ENCODE measurements at places on chromosomes 7 and 10.
A peak's percentile ranks its signal among the peaks of the same experiment; 100 is the strongest.

GRCh38 chr7:120337308-120337907 lies 64.4 kb downstream of the KCND2 start:
- no peak for DNase-seq

GRCh38 chr7:139544645-139545044 lies 21.2 kb downstream of the CLEC2L start:
- DNase-seq = no peak

DNA sequence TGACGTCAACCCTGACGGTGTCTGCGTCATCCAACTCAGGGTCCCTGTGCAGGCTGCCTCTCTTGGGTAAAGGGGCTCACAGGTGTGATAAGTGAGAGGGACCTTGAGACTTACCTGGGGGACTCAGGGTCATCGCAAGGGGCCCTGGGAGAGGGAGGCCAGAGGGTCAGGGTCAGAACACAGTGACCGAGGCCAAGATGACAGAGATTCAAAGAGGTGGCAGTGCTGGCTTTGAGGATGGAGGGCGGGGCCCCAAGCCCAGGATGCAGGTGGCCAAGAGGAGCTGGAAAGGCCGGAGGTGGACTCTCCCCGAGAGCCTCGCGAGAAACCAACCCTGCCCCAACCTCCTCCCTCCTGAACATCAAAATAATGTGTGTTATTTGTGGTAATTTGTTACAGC lies 165.2 kb upstream of the PPP2R2D start:
- DNase-seq = no peak

GRCh38 chr7:98691619-98692018 lies 74.5 kb downstream of the NPTX2 start:
- DNase-seq = no peak

DNA sequence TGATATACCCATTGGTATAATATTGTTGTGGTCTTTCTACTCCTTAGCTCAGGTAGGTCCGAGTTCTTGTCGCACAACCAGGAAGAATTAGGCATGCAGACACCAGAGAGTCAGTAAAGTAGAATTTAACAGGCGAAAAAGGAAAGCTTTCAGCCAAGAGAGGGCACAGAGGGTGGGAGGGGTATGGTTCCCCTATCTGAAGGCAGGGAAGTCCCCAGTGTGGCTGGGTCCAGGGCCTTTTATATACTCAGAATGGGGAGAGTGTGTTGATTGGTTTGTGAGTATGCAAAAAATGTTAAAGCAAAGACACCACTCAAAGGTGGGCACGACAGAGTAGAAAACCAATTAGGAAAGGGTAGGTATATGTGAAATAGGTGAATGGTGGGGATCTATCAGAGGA lies 53.9 kb downstream of the IMMP2L start:
- DNase-seq = no peak

GRCh38 chr10:10293041-10293440 lies 724.6 kb upstream of the CELF2 start:
- DNase-seq = no peak

DNA sequence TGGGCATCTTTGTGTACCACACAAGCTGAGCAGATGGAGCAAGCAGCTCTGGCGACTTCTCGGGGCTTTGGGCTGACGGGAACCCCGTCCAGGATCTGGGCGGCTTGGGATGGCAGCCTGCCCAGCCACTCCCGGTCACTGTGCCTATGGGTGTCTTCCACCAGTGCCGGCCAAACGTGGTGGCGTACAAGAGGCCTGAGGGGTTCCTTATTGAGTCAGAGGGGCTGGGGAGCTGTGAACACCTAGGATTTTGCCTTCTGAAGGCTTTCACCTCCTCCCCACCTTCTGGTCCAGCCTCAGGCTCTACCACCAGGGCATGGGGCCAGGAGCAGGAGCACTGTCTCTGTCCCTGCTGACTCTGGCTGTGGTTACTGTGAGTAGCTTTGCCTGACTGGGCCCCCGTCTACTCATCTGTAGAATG lies 71.8 kb upstream of the PPIF start:
- DNase-seq = no peak

- no peak for DNase-seq
Observed at GRCh38 chr10:878895-879294, 52.6 kb downstream of the LARP4B start.

DNA sequence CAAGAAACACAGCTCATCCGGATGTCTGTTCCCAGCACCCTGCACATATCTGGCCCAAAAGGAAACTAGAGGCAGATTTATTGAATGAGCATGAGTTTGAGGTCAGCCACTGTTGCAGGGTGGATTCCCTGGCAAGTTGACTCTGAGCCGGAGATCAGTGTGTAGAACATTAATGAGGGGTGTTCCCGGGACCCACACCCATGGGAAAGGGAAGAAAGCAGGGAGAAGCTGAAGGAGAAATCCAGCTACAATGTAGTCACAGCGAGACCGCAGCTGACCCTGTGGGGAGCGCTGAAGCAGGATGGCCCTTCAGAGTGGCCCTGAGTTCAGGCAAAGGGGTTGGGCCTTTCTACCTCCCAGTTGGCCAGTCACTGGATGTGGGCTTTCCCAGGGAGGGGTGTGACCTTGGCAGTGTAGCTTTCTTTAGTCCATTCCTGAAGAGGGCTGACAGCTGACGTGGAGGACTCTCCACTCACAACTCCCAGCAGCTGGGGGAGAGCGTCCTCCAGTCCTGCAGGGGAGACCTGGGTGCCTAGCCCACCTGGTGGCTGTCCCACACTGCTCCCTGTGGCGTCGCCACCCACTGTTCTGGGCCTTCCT lies 324.2 kb upstream of the ZMIZ1 start:
- no peak for DNase-seq

DNA sequence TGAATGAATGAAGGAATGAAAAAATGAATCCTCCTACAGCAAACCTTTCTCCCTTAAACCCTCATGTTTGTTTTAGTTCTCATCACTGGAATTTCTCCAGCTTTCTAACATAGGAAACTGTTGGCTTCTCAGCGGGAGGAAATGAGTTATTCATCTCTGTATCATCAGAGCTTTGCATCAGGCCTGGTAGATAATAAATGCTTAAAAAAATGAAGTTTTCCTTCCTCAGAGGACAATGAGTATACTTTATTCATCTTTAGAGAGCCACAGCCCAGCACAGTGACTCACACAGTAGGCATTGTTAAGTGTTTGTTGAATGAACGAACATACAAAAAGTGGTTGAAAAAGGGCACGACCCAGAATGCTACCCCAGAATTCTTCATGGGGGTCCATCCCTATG lies 62.6 kb downstream of the COL13A1 start:
- no peak for DNase-seq

DNA sequence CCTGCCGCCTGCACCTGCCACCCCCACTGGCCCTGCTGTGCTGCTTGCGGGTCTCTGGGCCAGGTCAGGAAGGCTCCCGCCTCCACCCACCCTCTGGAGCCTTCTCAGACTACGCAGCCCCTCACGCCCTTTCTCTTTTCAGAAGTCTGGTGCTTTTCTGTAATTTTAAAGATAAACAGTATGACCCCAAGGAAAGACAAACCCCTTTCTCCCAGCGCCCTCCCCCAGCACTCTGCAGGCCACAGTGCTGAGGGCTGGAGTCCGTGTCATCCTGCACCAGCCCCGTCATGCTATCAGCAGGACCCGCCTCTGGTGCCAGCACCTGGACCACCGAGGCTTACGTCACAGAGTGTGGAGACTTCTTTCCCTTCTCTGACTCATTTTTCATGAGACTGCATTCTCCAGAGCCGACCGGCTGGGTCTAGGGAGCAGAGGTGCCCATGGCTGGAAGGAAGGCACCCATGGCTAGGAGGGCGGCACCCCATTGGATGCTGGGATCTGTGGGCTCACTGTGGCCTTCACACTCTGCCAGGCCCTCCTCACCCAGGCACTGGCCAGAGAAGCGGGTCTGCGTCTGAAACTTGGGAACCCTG lies 53.4 kb downstream of the CFAP46 start:
- no peak for DNase-seq

GRCh38 chr10:95389982-95390381 lies 99.2 kb upstream of the PDLIM1 start:
- no peak for DNase-seq

GRCh38 chr10:84329986-84330651 lies 1.7 kb downstream of the CCSER2 start:
- no peak for DNase-seq

GRCh38 chr10:102835007-102835482 lies 2.2 kb downstream of the CYP17A1 start:
- DNase-seq = peak; percentile 53

DNA sequence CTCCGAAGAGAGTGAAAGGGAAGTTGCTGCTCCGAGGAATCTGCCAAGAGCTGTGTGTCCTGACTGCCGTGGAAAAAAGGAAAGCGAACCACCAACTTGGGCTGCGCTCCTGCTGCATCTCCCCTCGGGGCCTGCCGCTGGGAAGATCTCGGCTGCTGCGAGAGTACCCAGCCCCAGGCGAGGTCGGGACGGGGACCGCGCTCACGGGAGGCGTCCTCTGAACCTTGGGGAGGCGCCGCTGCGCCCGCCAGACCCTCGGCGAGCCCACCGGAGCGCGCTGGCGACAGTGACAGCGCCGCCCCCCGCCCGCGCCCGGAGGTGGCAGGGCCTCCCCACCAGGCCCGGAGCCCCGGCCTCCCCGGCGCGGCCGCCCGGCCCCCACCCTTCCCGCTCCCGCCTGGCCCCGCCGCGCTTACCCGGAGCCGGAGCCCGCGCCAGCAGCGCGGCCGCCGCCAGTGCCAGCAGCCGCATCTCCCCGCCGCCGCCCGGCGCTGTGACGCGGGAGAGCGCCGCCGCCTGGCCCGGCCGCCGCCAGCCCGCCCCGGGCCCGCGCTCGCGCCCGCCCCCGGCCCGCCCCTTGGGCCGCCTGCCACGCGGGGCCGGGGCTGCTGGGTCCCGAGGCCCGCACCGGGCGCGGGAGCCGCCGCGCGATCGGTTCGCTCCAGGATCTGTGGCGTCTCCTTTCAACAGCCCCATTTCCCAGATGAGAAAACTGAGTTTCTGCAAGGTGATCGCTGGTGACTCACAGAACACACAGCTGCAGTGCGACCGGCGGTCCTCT lies at the start of gene VSTM4:
VSTM4 (minus strand) TSS at position 508 of the 781 bp plus-strand sequence; CDS start at position 471, 37 bp downstream.
- no peak for DNase-seq

DNA sequence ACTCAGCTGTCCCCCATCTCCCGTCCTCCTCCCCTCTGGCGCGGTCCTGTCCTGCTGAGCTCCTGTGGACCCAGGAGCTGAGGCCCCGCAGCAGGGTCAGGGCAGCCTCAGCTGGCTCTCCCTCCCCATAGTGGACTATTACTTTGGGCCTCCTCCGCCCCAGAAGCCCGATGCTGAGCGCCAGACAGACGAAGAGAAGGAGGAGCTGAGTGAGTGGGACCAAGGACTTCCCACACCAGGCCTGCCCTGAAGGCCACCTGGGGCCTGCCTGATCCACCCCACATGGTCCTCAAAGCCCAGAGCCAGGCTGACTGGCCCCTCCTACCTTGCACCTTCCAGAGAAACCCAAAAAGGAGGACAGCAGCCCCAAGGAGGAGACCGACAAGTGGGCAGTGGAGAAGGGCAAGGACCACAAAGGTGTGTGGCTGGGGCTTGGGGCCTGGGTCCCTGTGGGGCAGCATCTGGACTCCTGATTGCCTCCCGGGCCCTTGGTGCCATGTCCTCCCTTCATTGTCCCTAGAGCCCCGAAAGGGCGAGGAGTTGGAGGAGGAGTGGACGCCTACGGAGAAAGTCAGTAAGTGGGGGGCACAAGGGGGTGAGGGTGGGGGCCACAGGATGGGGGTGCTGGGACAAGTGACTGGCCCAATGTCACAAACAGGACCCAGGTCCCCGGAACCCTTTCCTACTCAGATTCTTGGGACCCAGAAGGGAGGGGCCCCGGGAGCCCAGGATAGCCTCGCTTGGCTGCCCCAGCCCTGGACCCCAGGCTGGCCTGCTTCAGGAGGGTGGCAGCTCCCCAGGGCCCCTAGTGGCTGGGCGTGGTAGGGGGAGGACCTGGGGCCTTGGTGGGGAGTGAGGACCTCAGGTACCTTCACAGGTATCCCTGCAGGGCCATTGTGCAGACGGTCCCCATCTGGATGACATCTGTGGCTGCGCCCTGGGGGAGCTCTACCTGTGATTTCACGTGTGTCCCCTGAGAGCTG lies 4.9 kb downstream of the AEBP1 start:
- no peak for DNase-seq

GRCh38 chr10:5297466-5297865 lies 67.3 kb upstream of the UCN3 start:
- DNase-seq = peak; percentile 15

- no peak for DNase-seq
Observed at GRCh38 chr10:116001262-116001857, 271.6 kb downstream of the GFRA1 start.

DNA sequence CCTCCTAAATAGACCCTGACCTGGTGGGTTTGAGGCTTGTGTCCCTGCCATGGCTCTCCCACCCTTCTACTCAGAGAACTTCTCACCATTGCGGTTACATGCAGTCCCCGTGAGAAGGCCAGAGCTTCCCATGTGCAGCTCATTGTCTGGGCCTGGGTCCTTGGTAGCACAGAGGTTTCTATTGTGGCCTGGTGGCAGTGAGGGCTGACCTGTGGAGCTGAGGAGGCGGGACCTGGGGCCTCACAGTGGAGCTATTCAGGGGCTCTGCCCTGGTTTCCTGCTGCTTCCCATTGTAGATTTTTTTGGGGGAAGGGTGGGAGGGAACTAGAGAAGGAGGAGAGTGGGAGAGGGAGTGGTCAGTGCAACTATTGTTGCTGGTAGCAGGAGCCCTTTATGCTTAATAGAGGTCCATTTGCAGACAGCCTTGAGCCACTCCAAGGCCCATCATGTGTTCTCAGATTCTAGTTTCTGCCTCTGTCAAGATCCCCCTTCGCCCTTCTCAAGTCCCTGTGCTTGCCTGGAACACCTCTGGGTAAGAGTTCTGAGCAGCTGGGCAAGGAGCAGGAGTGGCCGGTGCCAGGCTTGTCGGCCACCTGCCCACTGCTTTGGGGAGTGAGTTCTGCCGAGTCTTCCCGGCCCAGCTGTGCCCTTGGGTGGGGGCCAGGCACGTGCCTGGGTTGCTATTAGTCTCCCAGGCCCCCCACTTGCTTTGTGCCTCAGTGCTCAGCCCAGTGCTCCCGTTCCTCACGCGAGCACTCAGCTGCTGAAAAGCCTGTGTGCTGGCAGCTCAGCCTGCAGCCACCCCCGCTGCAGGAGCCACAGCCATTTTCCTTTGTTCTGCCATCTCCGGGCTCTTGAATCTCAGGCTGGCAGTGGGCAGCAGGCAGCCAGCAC lies 10.7 kb downstream of the TSPAN14 start:
- no peak for DNase-seq

GRCh38 chr7:50156163-50156562 lies 63.1 kb upstream of the ZPBP start:
- DNase-seq = no peak

DNA sequence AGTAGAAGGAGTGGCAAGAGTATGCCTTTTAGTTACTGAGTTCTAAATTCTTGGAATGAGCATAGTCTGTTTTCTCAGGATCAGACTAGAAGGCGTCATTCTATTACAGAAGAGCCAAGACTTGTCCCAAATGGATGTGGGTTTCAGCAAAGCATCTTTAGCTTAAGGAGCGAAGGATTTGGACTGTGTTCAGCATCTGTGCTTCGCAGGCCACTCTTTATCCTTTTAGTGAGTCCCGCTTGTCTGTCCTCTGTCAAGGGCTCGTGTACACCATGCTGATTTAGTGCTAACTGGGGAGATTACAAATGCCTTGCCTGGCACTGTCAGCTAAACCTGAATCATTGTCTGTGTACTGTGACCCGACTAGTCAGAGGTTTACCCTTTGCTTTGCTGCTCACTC lies 465.7 kb downstream of the AUTS2 start:
- DNase-seq = no peak
